ENCODE measurements at places on chromosomes 2 and 18. TPM values are rescaled to one million over a fixed set of nuclear protein-coding genes. Genes with fewer than 3 reads are reported as not detected.

The POMC gene
- 10.9 TPM for polyA plus RNA-seq

DNA sequence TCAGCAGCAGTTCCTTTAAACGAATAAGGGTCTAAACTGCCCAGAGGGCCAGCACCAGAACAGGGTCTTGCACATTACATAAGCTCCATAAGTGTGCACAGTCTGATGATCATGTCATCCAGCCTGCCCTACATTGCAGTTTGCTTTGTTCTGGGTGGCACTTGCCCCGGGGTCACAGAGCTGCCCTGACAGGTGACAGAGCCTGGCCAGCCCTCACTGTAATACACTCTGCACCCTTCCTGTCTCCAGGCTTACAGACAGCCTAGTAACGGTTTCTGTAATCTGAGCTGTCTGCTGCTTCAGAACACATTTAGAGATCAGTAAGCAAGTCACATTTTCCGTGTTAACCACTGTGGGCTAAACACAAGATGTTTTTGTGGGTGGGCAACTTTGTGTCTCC, 213.3 kb downstream of the FAM210A start:
- H3K36me3 ChIP-seq = no peaks in the 10 kb centered on the region
- no peak overlapping the region for H3K4me3 ChIP-seq
- H3K4me1 ChIP-seq = peaks cover 9% of the 10 kb centered on the region
- no peak for DNase-seq

The SERPINB11 gene
- polyA plus RNA-seq = not detected

The UGT1A10 gene
- not detected for polyA plus RNA-seq

DNA sequence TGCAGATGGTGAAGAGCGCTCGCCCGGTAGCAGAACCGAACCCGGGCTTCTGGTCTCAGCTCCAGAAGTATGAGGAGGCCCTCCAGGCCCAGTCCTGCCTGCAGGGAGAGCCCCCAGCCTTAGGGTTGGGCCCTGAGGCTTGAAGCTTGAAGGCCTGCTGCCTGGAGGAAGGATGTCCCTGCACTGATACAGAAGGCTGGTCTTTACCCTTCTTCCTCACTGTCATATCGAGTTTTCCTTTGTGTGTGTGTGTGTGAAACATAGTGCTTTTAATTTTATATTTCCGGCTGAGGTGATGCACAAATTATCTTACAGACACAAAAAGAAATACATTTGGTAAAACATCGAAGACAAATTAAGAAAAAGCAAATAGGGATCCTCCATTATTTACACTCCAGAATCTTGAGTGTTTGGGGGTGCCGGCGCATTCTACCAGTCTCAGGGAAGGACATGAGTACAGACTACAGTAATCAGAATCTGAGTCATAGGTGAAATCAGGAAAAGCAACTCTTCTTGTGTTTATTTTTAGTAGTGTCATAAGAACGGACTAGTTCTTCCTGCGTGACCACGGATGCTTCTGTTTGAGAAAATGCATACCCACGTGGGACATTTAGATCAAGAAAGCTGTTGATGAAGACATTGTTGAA, 1.3 kb downstream of the DUSP28 start:
- H3K27ac ChIP-seq = peak overlapping the region; percentile 87
- no peaks in the 10 kb centered on the region for H3K27me3 ChIP-seq
- H3K36me3 ChIP-seq = peaks cover 4% of the 10 kb centered on the region
- H3K4me3 ChIP-seq = peak overlapping the region; percentile 63
- DNase-seq = no peak

GRCh38 chr2:68909793-68910674, 38.8 kb upstream of the BMP10 start:
- no peaks in the 10 kb centered on the region for H3K27me3 ChIP-seq
- H3K4me1 ChIP-seq = peaks cover 58% of the 10 kb centered on the region
- H3K27ac ChIP-seq = no peak overlapping the region
- no peaks in the 10 kb centered on the region for H3K36me3 ChIP-seq

The MGAT4A gene
- 211 TPM for polyA plus RNA-seq

The CBLN2 gene
- not detected for polyA plus RNA-seq

GRCh38 chr2:122255924-122256323, 500.5 kb downstream of the TSN start:
- no peaks in the 10 kb centered on the region for H3K27me3 ChIP-seq
- no peak overlapping the region for H3K27ac ChIP-seq
- no peaks in the 10 kb centered on the region for H3K36me3 ChIP-seq
- no peak overlapping the region for H3K4me3 ChIP-seq

DNA sequence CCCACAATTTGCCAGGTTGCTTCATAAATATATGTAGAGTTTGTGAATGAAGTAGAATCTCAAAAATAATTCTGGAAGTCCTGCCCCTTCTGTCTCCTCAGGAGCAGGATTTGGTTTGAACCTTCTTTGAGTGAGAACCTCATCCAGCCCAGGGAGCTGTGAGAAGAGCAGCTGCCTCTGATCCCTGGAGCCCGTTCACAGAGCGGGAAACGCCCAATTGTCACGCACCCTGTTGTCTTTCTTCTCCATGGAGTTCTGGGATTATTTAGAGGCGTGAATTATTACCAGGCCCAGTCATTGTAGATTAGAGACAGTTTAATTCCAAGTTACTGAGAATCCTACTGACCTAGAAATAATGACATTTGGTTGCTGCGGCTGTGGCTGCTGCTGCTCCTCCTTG, 66.1 kb downstream of the TPO start:
- DNase-seq = no peak
- H3K27ac ChIP-seq = no peak overlapping the region
- H3K27me3 ChIP-seq = no peaks in the 10 kb centered on the region
- no peaks in the 10 kb centered on the region for H3K4me1 ChIP-seq
- H3K4me3 ChIP-seq = no peak overlapping the region
- no peaks in the 10 kb centered on the region for H3K36me3 ChIP-seq

- no peak for DNase-seq
- no peak overlapping the region for H3K27ac ChIP-seq
- H3K36me3 ChIP-seq = no peaks in the 10 kb centered on the region
Observed at GRCh38 chr2:27897717-27898116, 7.2 kb downstream of the BABAM2 start.

The TMEM247 gene
- polyA plus RNA-seq = not detected

The ERBB4 gene
- not detected for polyA plus RNA-seq

The CXCR4 gene
- 569 TPM for polyA plus RNA-seq

GRCh38 chr2:47152803-47153202, 2.3 kb downstream of the STPG4 start:
- H3K36me3 ChIP-seq = no peaks in the 10 kb centered on the region
- H3K4me3 ChIP-seq = no peak overlapping the region
- no peak for DNase-seq
- H3K27me3 ChIP-seq = no peaks in the 10 kb centered on the region
- H3K4me1 ChIP-seq = no peaks in the 10 kb centered on the region

DNA sequence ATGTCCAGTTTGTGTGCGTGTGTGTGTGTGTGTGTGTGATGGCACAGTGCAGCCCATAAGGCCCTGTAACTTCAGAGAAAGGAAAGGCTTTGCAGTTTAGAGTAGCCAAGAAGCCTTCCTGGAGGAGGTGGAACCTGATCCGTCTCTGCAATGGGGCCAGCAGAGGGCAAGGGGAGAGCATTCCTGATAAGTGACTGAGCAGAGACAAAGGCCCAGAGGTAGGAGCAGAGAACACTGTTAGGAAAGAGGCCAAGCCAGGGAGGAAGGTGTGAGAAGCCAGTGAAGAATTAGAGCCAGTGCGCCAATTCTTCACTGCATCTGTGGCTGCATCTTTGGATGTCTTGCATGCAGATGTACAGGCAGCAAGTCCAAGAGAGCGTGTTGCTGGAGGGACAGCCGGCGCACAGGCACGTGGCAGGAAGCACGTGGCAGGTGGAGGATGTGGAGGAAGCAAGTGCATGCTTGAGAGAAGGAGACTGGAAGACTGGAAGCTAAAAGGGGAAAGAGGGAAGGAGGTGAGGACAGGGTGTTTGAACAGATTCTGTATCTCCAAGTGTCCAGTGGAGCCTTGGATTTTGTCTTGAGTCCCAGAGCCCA, 196.3 kb downstream of the CTIF start:
- no peak overlapping the region for H3K27ac ChIP-seq
- H3K4me1 ChIP-seq = no peaks in the 10 kb centered on the region
- DNase-seq = no peak
- no peak overlapping the region for H3K4me3 ChIP-seq
- no peaks in the 10 kb centered on the region for H3K36me3 ChIP-seq
- no peaks in the 10 kb centered on the region for H3K27me3 ChIP-seq

DNA sequence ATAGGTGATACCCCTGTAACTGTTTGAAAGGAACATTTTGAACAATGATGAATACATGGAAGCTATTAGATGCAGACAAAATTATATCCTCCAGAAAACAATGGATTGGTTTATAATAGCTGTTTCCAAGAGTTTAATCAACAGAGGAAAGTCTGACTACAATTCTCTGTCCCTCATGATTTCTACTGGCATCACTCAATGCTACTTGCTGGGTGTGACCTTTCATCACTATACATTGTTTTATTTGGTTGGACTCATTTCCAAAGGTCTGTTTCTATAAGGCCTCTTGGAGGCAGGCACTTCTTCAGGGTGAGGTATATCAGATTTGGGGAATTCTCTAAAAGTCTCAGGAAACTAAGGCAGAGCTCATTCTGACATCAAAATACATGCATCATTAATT, 636.1 kb upstream of the SLC8A1 start:
- no peaks in the 10 kb centered on the region for H3K4me1 ChIP-seq
- H3K4me3 ChIP-seq = no peak overlapping the region
- no peaks in the 10 kb centered on the region for H3K36me3 ChIP-seq
- no peak overlapping the region for H3K27ac ChIP-seq
- no peaks in the 10 kb centered on the region for H3K27me3 ChIP-seq
- no peak for DNase-seq

DNA sequence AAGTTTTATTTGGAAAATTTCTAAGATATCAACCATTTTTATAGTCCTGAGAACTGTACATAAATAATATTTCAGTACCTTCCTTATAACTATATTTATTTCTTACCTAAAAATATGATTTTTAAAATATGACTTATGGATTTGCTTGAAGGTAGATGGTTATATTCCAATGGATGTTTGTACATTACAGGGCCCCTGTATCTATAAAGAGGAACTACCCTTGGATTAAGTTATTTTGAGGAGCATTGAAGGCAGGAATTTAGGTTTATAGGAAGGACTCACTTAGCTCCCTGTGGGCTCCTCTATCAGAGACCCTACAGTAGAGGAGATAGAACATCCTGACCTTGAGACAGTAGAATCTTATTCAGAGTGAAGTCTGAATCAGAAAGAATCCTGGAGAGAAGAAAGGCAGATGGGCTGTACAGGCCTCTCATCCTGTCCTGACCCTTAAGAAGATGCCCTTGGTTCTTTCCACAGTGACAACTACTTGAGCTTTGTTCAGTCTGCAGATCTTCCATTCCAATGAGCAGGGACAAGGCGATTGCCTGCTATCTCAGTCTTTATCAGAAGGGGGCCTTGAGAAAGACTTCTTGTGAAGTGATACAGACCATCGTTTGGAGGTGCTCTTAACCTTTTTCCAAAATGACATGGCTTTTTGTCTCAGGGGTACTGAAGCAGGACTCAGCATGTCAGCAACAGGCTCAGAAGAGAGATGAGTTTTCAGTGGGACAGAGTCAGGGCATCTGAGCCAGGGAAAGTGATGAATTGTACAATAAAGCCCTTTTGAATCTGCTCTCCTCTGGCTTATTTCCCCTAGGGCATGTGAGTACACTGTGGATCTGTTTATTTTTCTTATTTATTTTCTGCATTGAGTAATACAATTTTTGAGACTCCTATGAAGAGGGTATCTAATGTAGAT, 20.9 kb downstream of the OXER1 start:
- H3K36me3 ChIP-seq = no peaks in the 10 kb centered on the region
- H3K27ac ChIP-seq = no peak overlapping the region
- no peaks in the 10 kb centered on the region for H3K27me3 ChIP-seq
- no peak overlapping the region for H3K4me3 ChIP-seq
- no peaks in the 10 kb centered on the region for H3K4me1 ChIP-seq
- no peak for DNase-seq

DNA sequence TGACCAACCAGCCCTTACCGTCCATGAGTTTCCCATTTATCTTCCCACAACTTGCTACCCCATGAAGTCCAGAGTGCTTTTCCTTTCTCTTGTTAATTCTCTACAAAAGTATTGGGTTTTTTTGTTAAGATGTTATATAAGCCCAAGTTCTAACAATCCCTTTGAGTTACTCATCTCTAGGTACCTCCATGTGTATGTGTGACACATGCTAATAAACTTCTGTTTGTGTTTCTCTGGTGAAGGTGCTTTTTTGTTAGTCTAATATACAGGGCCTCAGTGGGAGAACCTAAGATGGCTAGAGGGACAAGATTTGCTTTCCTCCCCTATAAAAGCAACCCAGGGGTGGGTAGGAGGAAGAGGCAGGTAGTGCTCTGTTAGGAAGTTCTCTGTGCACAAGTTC, 31.8 kb upstream of the RMDN2 start:
- peaks cover 34% of the 10 kb centered on the region for H3K4me1 ChIP-seq
- no peak overlapping the region for H3K4me3 ChIP-seq
- no peaks in the 10 kb centered on the region for H3K27me3 ChIP-seq
- no peaks in the 10 kb centered on the region for H3K36me3 ChIP-seq
- DNase-seq = no peak
- H3K27ac ChIP-seq = no peak overlapping the region

DNA sequence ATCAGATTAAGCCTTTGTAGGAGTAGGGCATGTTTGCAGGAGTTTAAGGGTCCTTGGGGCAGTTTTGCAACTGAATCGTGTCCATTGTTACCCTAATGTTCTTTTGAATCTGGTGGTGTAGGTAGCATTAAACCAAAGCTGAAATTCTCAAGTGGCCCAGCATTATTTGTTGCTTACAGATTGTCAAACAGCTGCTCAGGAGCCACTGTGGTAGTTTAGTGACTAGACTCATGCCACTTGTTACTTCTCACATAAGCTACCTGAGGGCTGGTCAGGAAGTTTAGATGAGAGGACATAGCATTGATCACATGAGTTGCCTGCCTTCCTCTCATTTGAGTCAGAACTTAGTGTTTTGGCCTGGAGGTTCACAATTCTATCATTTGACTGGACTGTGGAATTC, 157.6 kb downstream of the HAUS1 start:
- peaks cover 19% of the 10 kb centered on the region for H3K36me3 ChIP-seq
- H3K4me1 ChIP-seq = no peaks in the 10 kb centered on the region

DNA sequence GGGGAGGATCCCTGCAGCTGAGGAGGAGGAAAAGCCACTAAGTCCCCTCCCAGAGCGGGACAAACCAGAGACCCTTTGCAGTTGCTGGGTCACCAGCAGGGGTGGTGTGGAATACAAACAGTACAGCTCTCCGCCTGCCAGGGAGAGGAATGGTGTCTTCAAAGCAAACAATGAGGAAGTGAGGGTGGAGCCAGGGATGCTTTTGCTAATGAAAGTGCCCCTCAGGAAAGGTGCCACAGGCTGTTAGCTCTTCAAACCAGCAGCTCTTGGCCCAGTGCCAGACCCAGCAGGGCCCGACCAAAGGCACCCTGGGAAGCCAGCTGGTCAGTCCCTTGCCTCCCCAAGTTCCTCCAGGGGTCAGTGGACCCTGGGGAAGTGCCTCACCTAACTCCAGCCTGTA, 102.8 kb downstream of the HIBCH start:
- DNase-seq = no peak
- H3K27me3 ChIP-seq = no peaks in the 10 kb centered on the region

- peaks cover 40% of the 10 kb centered on the region for H3K4me1 ChIP-seq
Observed at GRCh38 chr2:61469424-61470121, 1.3 kb downstream of the USP34 start.

The NOL4 gene
- not detected for polyA plus RNA-seq

The FAM237A gene
- polyA plus RNA-seq = not detected

The LYPD6B gene
- not detected for polyA plus RNA-seq
